ENCODE measurements at places on chromosomes 6 and 20.

GRCh38 chr6:77462359-77463307 is 658 bp downstream of the HTR1B start:
- no peak for DNase-seq

- DNase-seq, result no peak
Measured at GRCh38 chr6:125219361-125219895, 65.9 kb downstream of the TPD52L1 start.

DNA sequence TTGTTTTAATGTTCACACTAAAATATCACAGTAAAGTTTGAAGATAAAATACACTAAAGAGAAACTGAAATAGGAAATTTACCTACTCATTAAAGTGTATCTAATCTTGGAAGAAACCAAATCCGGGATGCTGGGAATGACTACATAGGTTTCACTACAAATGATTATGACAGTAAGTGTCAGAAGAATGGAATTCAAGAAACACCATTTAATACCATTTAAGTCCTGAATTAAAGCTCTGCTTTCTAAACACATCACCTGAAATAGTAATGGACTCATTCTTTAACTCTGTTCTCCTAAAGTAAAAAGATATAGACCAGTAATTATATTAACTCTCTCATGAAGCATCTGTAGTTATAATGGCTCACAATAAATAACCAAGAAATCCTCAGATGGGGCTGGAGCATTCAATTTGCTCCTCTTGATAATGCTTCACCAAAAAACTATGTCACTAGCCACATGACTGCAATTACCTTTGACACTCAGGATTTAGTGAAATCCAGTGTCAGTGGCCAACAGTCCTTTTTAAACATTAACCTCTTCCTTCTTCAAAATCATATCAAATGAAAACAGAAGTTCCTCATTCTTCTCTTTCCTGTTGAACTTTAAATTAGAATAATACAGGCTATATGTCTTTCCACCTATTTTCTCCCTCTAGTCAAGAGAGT is 41.4 kb downstream of the MAP7 start:
- DNase-seq, result no peak

DNA sequence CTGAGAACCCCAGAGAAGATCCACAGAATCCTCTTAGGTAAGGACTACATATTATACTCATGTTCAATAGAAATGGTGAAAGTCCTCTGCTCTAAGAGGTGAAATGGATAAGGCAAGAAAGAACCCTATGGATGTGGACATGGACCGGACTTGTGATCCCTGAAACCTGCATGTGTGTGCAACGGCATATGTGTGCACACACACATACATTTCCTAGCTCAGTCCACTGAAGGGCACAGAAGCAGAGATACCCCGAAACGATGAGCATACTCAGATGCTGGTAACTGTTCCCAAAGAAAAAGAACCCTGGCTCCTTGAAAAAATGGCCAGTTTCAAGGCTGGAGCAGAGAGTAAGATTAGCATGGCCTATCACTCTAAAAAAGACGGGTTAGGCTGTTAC is 22.6 kb downstream of the SNX5 start:
- DNase-seq, result no peak

GRCh38 chr6:29477923-29478450 is 9.8 kb downstream of the MAS1L start:
- no peak for DNase-seq

GRCh38 chr6:106857771-106858652 is 116.5 kb downstream of the CD24 start:
- DNase-seq, result no peak

- no peak for DNase-seq
Measured at GRCh38 chr6:100538086-100538485, 73.4 kb upstream of the SIM1 start.

Data from stimulated activated CD4-positive, alpha-beta T cell treated with anti-CD3 and anti-CD28 coated beads, TNF-alpha, amount 100 ng/mL, for 4 hours (primary cell).